Bronchial epithelial cell (primary cell): ENCODE measurements at places on chromosomes 6 and 20. TPM values are rescaled to one million over a fixed set of nuclear protein-coding genes. Genes with fewer than 3 reads are reported as not detected.

EEF1E1 gene
- 54.0 and 120 TPM in 2 replicates for total RNA-seq

DUSP15 gene
- not detected in 2 replicates for total RNA-seq

LPIN3 gene
- 3.9 and 10.0 TPM in 2 replicates for total RNA-seq

DNA sequence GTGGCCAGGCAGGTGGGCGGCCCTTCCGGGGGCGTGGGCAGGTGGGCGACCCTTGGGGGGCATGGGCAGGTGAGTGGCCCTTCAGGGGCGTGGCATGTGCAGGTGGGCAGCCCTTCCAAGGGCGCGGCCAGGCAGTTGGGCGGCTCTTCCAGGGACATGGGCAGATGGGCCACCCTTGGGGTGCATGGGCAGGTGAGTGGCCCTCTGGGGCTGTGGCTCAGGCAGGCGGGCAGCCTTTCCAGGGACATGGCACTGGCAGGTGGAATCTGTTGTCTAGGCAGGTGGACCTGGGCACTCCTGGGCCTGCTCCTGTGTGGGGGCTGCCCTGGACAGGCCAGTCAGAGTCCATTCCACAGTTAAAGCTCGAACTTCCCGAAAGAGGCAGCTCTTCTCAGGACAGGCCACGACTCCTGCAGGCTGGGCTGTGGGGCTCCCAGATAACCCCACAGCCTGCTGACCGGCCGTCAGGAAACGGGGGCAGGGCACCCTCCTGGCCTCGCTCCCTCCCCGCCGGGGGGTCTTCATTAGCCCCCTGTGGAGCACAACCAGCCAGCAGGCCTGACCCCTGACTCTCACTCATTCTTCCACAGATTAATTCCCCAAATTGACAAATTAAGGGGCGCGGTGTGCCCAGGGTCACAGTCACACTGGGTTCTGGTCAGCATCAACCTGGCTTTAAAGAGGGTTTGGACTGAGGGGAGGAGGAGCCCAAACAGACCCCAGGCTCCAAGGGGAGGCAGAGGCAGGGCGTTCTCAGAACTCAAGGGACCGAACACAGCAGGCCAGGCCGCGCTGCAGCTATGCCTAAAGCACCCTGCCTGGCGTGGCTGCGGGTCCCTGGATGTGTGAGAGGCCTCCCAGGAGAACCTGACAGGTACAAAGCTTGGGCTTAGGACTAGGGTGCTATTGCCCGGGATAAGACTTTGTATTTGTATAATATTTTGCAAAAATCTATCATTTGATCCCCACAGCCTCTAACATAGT is 130.0 kb downstream of the DLL1 start:
- no peak for DNase-seq

- no peak for DNase-seq
Observed at GRCh38 chr6:99613705-99614429, 7.2 kb downstream of the PRDM13 start.

GRCh38 chr6:161833099-161833860 is 559.4 kb upstream of the AGPAT4 start:
- DNase-seq: no peak

DNA sequence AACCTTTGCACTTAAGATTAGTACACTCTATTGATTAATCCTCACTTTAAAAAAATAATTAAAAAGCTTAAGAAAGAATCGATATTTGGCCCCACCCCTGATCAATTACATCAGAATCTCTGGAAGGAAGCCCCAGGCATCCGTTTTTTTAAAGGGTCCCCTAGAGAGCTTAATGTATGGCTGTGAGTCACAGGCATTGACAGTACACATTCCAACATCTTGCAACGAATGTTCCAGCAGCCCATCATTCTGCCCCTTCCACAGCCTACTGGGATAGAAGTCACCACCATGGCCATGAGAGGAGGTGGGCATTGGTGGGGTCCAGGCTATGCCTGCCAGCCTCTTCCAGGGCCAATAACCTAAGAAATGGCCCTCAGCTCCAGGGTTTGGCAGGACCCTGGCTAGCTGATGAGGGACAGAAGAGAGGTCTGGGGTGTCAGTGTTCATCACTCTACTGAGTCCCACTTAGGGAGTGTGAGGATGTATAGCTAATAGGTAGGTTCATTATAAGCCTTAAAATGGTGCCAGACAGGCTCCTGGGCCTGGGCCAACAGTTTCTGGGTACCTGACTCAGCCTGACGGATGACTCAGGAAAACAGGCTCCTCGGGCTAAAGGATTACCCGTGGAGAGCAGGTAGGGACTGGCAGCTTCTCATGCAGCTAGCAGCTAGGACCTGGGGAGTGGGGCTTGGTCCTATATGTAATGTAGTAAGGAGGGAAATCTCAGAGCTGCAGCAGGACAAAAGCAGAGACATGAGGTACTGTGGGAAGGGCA is 40.4 kb downstream of the MDGA1 start:
- DNase-seq: peak; percentile 94

GRCh38 chr6:136564180-136564579 is 14.0 kb upstream of the MAP7 start:
- no peak for DNase-seq

- DNase-seq: no peak
Observed at GRCh38 chr6:141472162-141472928, 660.4 kb upstream of the GJE1 start.

- no peak for DNase-seq
Observed at GRCh38 chr6:149093643-149094042, 223.9 kb upstream of the TAB2 start.

GRCh38 chr6:56647172-56647762 is 4.6 kb upstream of the DST start:
- DNase-seq: no peak
